Stimulated activated CD4-positive, alpha-beta T cell treated with anti-CD3 and anti-CD28 coated beads, Interleukin-1b, Interleukin-23, amount 100 ng/mL, for 1 hour (primary cell): ENCODE measurements at places on chromosomes 16 and 17.

- no peak for DNase-seq
These were observed 166.2 kb upstream of the RPL38 start for GRCh38 chr17:74037320-74037719.

GRCh38 chr17:33021731-33022408 is 30.2 kb downstream of the SPACA3 start:
- no peak for DNase-seq

GRCh38 chr17:37220607-37220953 is 155.2 kb upstream of the C17orf78 start:
- DNase-seq = no peak

GRCh38 chr17:66990047-66990446 is 25.5 kb downstream of the CACNG4 start:
- DNase-seq = no peak

- DNase-seq = no peak
These were observed 190.4 kb downstream of the ABCC12 start for GRCh38 chr16:47965439-47965838.

- no peak for DNase-seq
These were observed 1.0 kb upstream of the KRTAP4-2 start for GRCh38 chr17:41178843-41179616.

DNA sequence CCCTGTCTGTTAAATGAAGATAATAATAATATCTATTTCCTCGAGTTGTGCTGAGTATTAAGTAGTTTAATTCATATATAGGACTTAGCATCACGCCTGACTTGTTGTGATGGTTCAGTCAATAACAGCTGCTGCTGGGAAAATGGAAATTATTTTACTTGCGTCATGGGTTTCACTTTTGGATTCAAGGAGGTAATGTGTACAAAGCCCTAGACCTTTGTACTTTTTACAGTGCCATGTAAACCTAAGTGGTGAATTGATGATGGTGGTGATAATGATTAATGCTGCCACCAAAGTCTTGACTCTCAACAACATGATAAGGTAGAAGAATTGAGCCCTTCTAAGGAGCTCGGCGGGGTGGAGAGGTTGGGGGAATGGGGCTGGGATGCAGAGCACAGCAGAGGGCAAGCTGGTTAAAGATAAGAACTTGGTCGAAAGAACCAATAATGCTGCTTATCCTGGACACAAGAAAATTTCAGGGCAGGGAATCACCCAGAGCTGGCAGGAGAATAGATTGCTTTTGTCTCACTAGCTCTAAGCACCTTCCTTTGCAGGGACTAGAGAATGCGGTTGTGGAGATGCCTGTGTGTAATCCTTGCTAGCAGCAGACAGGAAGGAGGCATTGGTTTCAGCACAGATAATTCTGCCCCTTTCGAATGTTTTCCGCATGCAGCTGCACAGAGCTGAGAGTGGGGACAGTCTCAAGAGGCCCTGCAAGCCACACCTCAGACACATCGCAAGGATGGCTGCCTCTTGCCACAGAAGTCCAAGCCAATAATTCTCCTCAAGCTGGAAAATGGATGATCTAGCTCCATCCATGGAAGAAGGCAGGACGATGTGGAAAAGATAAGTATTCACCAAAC is 187.1 kb downstream of the TMEM114 start:
- no peak for DNase-seq

GRCh38 chr17:67004181-67004580 is 39.7 kb downstream of the CACNG4 start:
- DNase-seq = no peak

GRCh38 chr16:85778873-85779272 is 20.5 kb downstream of the EMC8 start:
- no peak for DNase-seq

GRCh38 chr17:50044483-50044882 is 11.4 kb upstream of the ITGA3 start:
- DNase-seq = no peak

DNA sequence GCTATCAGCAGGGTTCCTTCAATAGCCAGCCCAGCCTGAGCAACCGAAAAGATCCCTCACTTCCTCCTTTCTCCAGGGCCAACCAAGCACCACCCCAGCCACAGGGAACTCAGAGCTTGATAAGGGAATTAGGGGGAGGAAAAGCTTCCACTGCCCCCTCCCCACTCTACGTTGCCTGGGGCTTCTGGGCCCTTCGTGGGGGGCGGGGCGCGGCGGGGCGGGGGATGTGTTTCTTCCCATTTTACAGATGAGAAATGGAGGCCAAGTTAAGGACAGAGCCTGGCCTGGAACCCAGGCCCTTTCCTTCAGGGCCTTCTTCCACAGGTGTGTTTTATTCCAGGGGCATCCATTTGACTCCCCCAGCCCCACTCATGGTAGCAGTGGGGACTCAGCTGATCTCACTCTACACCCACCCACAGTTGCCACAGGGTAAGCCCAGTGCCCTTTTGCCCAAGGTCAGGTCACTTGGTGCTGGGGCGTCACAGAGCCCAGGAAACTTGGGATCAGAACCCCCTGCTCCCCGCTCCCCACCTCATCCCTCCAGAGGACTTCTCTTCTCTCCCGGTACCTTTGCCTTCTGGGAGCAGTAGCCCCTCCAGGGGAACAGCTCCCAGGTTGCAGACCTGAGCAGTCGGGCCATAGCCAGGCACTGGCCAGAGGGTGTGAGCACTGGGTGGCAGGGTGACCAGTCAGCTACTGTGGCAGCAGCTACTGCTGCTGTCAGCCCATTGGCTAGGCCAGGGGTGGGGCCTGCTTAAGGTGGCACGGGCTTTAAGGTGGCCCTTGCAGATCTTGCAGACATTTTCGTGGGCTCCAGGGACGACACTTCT is at the start of gene LDHD:
LDHD (minus strand) TSS at position 700 of the 830 bp plus-strand sequence; CDS start at position 640, 60 bp downstream.
- DNase-seq = no peak

DNA sequence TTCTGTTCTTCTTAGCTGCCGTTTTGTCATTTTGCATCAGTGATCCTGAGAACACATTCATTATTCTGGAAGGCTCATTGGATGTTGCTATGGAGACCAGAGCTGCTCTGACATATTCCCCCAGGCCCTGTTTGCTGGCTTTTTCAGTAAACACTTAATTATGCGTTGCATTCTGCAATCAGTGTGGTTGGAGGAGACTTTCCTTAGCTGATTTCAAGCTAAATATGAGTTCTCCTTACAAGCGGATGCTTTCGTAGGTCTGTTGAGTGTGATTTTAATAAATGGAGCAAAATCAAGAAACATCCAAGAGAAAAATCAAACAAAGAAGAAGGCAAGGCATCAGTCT is 38.2 kb upstream of the NUDT7 start:
- no peak for DNase-seq

DNA sequence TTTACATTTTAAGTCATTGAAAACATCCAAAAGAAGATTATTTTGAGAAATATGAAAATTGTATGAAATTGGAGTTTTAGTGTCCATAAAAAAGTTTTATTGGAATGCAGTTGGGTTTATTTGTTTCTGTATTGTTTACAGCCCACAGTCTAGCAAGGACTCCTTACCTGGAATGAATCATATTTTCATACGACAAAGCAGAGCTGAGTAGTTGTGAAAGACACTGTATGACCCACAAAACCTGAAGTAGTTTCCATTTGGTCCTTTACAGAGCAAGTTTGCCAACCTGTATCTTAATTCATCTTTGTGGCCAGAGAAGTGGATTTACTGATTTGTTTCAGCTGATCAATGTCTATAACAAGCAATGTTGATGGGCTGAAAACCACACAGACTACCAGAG is 10.3 kb downstream of the CCL18 start:
- DNase-seq = no peak

GRCh38 chr16:61233713-61234112 is 802.5 kb downstream of the CDH8 start:
- DNase-seq = no peak

- DNase-seq = peak; percentile 68
These were observed 2.9 kb upstream of the TTYH2 start for GRCh38 chr17:74210191-74211140.

- DNase-seq = no peak
These were observed 27.0 kb upstream of the MPRIP start for GRCh38 chr17:17015230-17015629.

GRCh38 chr17:74282587-74283370 is 8.7 kb downstream of the DNAI2 start:
- peak; percentile 22 for DNase-seq

DNA sequence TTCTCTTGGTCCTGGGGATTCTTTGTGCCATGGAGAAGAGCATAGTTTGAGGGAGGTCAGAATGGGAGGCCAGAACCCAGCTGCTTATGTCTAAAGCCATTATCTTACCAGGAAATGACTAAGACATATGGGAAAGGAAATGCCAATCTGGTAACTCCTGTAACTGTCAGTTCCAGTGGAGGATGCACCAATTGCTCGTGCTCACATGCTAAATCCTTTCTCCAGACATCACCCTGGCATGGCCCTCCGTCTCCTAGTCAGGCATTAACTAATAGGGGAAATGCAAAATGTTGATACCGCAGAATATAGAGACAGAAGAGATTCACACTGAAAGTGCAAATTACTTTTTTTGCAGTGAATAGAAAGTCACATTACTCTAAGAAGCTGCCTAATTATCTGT is 255.6 kb upstream of the HSBP1 start:
- DNase-seq = no peak

DNA sequence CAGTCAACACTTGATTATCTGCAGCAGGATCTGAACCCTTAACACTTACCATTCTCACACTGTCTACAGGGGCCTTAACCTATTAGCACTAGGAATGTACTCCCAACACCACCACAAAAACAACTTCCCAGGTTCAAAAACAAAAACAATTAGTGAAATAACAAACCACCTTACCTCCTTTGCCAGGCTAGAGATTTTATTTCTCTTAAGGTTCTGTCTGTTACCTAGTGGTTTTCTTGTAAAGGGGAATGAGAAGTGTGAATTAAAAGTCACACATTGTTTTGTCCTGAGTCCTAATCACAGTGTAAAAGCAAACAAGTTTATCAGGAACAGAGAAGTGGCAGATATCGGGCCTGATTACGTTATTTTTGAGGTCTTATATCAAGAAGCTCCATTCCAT is 9.7 kb downstream of the SMARCE1 start:
- no peak for DNase-seq

GRCh38 chr17:77892031-77892430 is 66.5 kb upstream of the TNRC6C start:
- DNase-seq = no peak

GRCh38 chr17:31653691-31654090 is 205.4 kb downstream of the COPRS start:
- DNase-seq = no peak

DNA sequence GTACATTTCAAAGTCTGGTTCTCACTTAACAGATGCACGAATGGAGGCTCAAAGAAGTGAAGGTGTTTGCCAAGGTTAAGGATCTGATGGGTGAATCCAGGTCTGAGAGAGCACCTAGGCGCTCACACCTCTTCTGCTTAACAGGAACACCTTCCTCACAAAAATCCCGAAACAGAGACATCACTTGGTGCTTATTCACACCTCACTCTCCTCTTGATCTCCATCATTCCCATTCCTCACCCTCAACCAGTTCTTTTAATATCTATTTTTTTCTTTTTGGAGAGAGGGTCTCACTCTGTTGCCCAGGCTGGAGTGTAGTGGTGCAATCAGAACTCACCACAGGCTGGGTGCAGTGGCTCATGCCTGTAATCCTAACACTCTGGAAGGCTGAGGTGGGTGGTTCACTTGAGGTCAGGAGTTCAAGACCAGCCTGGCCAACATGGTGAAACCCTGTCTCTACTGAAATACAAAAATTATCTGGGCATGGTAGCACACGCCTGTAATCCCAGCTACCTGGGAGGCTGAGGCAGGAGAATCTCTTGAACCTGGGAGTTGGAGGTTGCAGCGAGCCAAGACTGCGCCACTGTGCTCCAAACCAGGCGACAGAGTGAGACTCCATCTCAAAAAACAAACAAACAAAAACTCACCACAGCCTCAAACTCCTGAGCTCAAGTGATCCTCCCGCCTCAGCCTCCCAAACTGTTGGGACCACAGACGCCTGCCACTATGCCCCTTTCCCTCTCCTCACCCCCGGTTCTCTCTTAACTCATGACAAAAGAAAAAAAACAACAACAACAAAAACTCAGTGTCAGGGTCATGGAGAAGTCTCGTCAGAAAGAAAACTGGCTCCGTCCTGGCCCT is 15.1 kb downstream of the CRYM start:
- no peak for DNase-seq

GRCh38 chr17:30031214-30031869 is 85.3 kb upstream of the NSRP1 start:
- no peak for DNase-seq

GRCh38 chr17:10871914-10872313 is 34.0 kb upstream of the PIRT start:
- DNase-seq = no peak

GRCh38 chr16:68186877-68187276 is 49.0 kb downstream of the ESRP2 start:
- DNase-seq = no peak

GRCh38 chr17:30780343-30780742 is 44.1 kb downstream of the CRLF3 start:
- no peak for DNase-seq

DNA sequence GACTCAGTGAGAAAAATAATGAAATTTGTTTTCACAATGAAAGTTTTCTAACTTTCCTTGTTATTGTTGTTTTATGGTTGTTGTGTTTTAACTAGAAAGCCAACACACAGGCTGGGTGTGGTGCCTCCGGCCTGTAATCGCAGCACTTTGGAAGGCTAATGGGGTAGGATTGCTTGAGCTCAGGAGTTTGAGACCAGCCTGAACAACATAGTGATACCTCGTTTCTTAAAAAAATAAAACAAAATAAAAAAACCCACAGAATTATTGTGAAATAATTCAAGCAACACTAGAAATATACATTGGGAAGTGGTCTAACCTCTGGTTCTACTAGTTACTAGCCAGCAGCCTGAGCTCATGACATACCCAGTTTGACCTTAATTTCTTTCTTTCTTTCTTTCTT is 630 bp downstream of the MILR1 start:
- no peak for DNase-seq

DNA sequence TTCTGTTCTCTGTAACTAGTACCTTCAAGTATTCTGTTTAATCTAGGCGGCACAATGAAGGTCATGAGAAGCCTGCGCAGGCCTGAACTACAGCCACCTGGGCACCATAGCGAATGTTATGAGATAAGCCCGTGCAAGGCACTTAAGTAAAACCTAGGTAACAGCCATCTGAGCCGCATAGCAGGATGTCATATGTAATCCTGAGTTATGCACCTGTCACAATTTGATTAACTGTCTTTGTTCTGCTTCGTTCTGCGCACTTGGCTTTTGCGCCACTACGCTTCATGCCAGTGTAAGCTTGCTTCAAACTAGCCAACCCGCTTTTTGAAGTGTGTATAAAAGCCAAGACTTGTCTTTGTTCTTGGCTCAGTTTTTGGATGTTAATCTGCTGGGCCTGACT is 449.8 kb downstream of the KCNJ18 start:
- DNase-seq = no peak

DNA sequence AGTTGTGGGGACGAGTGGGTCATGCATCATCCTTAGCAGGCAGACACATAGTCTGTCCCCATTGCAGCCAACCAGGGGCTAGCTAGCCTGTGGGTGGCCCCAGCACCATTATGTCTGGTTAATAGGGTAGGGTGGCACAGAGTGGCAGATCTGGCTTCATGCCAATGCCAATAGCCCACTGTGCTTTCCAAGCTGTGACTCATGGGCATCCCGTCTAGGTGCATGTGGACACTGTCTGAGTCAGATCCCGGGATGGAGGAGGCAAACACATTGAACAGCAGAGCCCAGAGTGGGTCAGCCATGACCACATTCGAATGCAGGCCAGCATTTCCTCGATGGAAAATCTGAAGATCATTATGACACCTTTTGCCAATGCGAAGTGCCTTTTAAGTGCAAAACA is 2.5 kb downstream of the HS3ST2 start:
- DNase-seq = no peak

- DNase-seq = no peak
These were observed 23.6 kb downstream of the C16orf90 start for GRCh38 chr16:3471518-3472176.

GRCh38 chr16:84489131-84489530 is 15.3 kb downstream of the MEAK7 start:
- DNase-seq = no peak
